ENCODE measurements at places on chromosomes 11 and 22.
A peak's percentile ranks its signal among the peaks of the same experiment; 100 is the strongest.

- DNase-seq: no peak
Measured at GRCh38 chr22:41340357-41340756, 39.0 kb downstream of the ZC3H7B start.

DNA sequence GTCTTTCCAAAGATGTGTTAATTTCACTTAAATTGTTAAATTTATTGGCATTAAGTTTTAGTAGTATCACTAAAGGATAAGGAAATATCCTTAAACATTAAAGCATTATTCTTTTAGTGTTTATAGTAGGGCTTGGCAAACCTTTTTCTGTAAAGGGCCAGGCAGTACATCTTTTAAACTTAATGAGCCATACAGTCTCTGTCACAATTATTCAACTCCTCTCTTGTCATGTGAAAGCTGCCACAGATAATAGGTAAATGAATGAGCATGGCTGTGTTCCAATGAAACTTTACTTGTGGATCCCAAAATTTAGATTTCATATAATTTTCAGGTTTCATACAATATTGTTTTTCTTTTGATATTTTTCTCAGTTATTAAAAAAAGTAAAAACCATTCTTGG is 268.2 kb upstream of the C11orf87 start:
- DNase-seq: peak; percentile 60

DNA sequence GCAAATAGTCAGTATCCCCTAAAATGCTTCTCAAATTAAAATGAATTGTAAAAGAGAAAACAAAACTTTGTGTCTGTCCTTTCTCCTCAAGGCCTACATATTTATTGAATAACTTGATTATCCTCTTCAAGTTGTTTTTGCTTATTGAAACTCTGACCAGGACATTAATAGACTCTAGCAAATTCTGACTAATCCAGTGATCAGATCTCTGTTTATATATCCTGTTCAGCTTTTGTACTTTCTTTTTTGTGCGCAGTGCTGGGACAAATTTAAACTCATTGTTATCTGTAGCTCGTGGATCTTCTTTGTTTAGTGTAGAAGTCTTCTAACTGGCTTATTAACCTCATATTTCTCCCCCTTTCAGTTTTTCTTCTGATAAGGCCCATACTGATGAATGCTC is 139.9 kb upstream of the SORL1-AS1 start:
- no peak for DNase-seq

- DNase-seq: no peak
Measured at GRCh38 chr11:97224396-97224795, 834.6 kb downstream of the JRKL start.

All from NCI-H69 (cell line).